ENCODE measurements at places on chromosomes 3 and 15. TPM values are rescaled to one million over a fixed set of nuclear protein-coding genes. Genes with fewer than 3 reads are reported as not detected.

GRCh38 chr15:88835119-88835518, 31.9 kb downstream of the ACAN start:
- no peaks in the 10 kb centered on the region for H3K4me1 ChIP-seq
- DNase-seq: no peak
- H3K27me3 ChIP-seq: no peaks in the 10 kb centered on the region

GRCh38 chr3:127697551-127698240, 24.9 kb downstream of the ABTB1 start:
- H3K4me1 ChIP-seq: peaks cover 12% of the 10 kb centered on the region
- DNase-seq: peak; percentile 58
- H3K4me3 ChIP-seq: peak overlapping the region; percentile 43
- peaks cover 2% of the 10 kb centered on the region for H3K27me3 ChIP-seq

The CSPG4 gene
- total RNA-seq: 0.04 TPM

DNA sequence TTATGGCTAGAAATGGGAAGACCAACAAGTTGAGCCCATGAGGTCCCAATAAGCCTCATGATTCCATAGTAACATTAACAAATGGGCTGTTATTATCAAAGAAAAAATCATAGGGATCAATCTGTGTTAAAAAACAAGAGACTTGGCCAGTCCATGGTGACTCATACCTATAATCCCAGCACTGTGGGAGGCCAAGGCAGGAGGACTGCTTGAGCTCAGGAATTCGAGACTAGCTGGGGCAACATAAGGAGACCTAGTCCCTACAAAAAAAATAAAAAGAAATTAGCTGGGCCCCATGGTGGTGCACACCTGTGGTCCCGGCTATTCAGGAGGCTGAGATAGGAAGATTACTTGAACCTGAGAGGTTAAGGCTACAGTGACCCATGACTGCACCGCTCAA, 124.8 kb downstream of the DMXL2 start:
- H3K36me3 ChIP-seq: no peaks in the 10 kb centered on the region
- H3K27ac ChIP-seq: no peak overlapping the region
- H3K4me3 ChIP-seq: no peak overlapping the region
- no peak for DNase-seq
- H3K4me1 ChIP-seq: peaks cover 21% of the 10 kb centered on the region

DNA sequence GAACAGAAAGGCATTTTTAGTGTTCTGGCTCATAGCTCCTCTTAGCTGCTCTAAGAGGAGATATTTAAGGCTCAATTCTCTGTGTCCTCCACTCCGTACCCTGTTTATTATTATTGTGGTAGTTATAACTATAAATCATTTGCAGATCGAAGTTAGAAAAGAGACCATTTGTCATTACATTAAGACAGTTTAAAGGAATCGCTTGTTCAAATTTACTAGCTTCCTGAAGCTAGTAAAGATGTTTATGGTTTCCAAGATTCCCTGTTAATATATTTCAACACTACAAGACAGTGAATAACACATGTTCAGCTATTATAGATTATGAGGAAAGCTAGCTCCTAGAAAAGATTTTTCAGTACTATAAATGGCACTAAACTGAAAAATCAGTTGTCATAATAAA, 12.6 kb downstream of the ATXN7 start:
- H3K4me3 ChIP-seq: no peak overlapping the region
- peaks cover 45% of the 10 kb centered on the region for H3K4me1 ChIP-seq
- no peak for DNase-seq
- no peaks in the 10 kb centered on the region for H3K36me3 ChIP-seq
- H3K27ac ChIP-seq: no peak overlapping the region

The FSTL1 gene
- total RNA-seq: 0.07 TPM

GRCh38 chr3:134517791-134518190, 31.9 kb downstream of the CEP63 start:
- no peak overlapping the region for H3K4me3 ChIP-seq
- H3K4me1 ChIP-seq: 0 out of 2 replicates have a peak, but pooled peaks cover 4% of the 10 kb centered on the region
- no peak overlapping the region for H3K27ac ChIP-seq
- no peak for DNase-seq
- no peaks in the 10 kb centered on the region for H3K36me3 ChIP-seq
- H3K27me3 ChIP-seq: no peaks in the 10 kb centered on the region

DNA sequence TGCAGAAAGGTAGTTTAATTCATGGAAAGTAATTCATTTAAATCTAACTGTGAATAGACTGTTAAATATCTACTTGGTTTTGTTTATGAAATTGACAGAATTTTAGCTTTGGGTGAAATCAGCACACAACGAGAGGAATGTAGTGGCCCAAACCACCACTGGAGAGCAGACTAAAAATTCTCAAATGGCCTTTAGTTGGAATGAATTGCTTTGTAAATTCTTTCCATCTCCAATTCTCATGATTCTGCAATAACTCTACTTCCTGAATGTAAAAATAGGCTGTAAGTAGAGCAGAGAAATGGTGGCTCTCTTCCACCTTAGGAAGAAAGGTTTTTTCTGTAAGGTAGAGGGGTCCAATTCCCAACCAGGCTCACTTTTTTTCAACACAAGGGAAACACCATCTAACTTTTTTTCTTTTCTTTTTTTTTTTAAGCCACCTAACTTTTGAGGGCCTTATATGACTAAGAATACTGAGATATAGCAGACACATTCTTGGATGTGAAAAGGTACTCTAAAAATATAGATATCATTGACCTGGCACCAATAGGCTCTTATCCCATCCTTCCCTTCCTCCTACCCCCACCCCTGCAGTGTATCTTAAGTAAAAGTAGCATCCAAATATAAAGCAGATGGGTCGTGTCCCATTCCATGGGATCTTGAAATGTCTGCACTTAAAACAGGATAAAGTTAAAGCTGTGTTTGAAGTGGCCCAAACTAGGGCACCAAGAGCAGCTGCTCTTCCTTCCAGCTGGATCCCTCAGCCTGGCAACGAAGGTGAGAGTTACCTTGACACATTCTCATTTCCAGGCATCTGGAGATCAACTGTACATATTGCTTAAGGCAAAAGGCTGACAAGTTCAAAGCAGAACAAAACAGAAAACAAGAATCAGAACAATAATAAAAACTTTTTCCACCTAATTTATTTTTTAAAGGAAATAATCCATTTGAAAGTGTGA, 194.1 kb downstream of the TPRG1 start:
- no peaks in the 10 kb centered on the region for H3K4me1 ChIP-seq
- no peak overlapping the region for H3K4me3 ChIP-seq
- no peak overlapping the region for H3K27ac ChIP-seq
- no peaks in the 10 kb centered on the region for H3K27me3 ChIP-seq
- H3K36me3 ChIP-seq: no peaks in the 10 kb centered on the region

DNA sequence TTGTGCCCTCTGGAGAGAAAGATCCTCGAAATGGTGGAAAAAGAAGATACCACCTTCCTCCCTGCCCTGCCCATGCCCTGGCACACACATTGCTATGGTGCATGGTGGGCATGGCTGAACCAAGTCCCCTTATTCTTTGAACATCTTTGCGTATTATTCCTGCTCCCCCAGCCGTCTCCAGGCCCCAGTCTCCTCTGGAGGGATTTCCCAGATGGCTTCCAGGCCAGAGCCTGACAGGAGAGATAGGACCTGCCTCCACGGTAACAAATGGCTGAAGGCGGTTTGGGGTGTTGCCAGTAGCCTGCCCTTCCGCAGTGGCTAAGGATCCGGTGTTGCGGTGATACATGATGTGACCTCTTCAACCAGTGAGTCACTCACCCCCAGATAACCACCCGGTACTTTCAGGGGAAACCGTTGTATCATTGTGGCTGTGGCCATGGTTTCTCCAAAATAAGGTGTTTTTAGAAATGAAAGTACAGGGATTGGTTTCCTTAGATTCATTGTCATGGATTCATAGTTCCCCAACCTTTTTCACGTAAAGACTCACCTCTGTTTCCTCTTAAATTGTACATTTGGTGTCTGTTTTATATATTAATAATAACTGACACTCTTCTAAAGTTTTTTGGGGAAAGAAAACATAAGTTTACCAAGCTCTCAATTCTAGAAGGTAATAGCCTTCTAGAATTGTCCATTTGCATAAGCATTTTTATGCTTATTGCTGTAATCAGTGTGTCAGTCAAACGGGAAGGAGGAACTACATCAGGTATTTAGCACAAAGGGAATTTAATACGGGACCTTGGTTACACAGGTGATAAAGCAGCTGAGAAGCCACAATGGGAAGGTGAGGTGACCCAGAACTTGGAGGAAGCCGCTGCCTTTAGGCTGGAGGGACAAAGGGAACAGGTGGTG, 25.9 kb downstream of the SMAD3 start:
- H3K4me3 ChIP-seq: no peak overlapping the region
- DNase-seq: no peak
- no peak overlapping the region for H3K27ac ChIP-seq

The TMEM115 gene
- 15.2 TPM for total RNA-seq

- no peaks in the 10 kb centered on the region for H3K27me3 ChIP-seq
- no peak for DNase-seq
- no peak overlapping the region for H3K4me3 ChIP-seq
- peaks cover 18% of the 10 kb centered on the region for H3K36me3 ChIP-seq
- H3K4me1 ChIP-seq: peaks cover 9% of the 10 kb centered on the region
These were observed 6.3 kb downstream of the IDH3A start for GRCh38 chr15:78155355-78155939.

- no peak overlapping the region for H3K4me3 ChIP-seq
- H3K36me3 ChIP-seq: peaks cover 4% of the 10 kb centered on the region
- no peak overlapping the region for H3K27ac ChIP-seq
- H3K27me3 ChIP-seq: no peaks in the 10 kb centered on the region
These were observed 53.2 kb downstream of the MBNL1 start for GRCh38 chr3:152321955-152322377.

- H3K36me3 ChIP-seq: peaks cover 6% of the 10 kb centered on the region
- no peak overlapping the region for H3K4me3 ChIP-seq
- no peaks in the 10 kb centered on the region for H3K27me3 ChIP-seq
- DNase-seq: no peak
These were observed 114.9 kb downstream of the PLD1 start for GRCh38 chr3:171695426-171695825.

The CCR3 gene
- total RNA-seq: not detected

DNA sequence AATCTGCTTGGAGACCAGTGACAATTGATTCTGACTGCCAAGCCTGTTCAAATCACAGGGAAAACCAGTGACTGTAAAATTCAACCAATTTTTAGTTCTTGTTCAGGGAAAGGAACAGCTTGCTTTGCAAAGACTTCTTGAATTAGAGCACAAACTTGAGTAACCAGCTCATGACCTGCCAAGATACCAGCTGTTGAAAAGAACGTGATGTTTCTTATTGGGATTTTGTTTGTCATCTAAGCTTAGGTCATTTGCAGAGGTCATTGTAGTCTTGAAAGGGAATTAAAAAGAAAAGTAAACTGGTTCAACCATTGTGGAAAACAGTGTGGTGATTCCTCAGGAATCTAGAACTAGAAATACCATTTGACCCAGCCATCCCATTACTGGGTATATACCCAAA, 428.2 kb downstream of the GRM7 start:
- H3K4me3 ChIP-seq: no peak overlapping the region
- no peak for DNase-seq
- H3K27ac ChIP-seq: no peak overlapping the region

The CHDH gene
- 40.4 TPM for total RNA-seq

The MAPKBP1 gene
- total RNA-seq: 3.9 TPM

The MME gene
- not detected for total RNA-seq

The TGM4 gene
- total RNA-seq: 0.18 TPM

- H3K4me1 ChIP-seq: no peaks in the 10 kb centered on the region
- H3K4me3 ChIP-seq: no peak overlapping the region
These were observed 355.1 kb downstream of the CLSTN2 start for GRCh38 chr3:140290105-140290504.

DNA sequence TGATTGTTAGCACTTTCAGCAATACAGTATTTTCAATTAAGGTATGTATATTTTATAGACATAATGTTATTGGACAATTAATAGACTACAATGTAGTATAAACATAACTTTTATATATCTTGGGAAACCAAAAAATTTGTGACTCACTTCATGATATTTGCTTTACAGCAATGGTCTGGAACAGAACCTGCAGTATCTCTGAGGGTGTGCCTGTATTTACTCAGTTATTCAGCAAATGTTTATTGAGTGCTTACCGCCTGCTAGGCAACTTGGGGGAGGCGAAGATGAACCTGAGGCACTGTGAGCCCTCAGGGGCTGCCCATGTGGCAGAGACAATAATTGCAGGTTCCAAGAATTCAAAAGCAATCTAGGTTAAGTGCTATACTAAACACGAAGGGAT, 144.8 kb downstream of the GABRB3 start:
- DNase-seq: no peak
- no peak overlapping the region for H3K27ac ChIP-seq
- no peaks in the 10 kb centered on the region for H3K36me3 ChIP-seq
- H3K4me1 ChIP-seq: no peaks in the 10 kb centered on the region

GRCh38 chr15:64694816-64695215, 80.6 kb downstream of the RBPMS2 start:
- no peak overlapping the region for H3K4me3 ChIP-seq
- peaks cover under 1% of the 10 kb centered on the region for H3K36me3 ChIP-seq
- H3K4me1 ChIP-seq: peaks cover 37% of the 10 kb centered on the region
- no peaks in the 10 kb centered on the region for H3K27me3 ChIP-seq

DNA sequence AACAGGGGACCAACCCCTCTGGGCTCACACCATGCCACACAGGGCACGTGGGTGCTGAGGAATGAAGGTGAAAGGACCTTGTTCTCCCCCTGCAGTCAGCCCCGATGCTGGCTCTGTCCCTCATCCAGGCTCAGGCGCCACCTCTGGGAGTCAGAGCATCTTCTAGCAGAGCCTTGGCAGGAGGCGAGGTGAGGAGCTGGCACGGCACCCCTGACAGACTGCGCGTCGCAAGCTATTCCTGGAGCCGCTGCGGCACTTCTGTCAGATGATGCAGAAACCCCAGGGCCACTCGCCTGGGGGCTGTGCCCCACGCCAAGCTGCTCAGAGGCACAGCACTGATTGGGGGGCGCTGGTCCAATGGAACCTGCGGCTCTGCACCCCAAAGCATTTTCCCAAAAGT, 62.0 kb downstream of the MGLL start:
- peaks cover 38% of the 10 kb centered on the region for H3K27me3 ChIP-seq
- DNase-seq: no peak
- no peaks in the 10 kb centered on the region for H3K4me1 ChIP-seq
- no peaks in the 10 kb centered on the region for H3K36me3 ChIP-seq
- no peak overlapping the region for H3K27ac ChIP-seq
- H3K4me3 ChIP-seq: no peak overlapping the region

The OXTR gene
- 0.95 TPM for total RNA-seq
